ENCODE measurements at places on chromosomes 4 and X.

- peak; percentile 7 for DNase-seq
Measured at GRCh38 chrX:36957425-36958328, 50.5 kb upstream of the FAM47C start.

DNA sequence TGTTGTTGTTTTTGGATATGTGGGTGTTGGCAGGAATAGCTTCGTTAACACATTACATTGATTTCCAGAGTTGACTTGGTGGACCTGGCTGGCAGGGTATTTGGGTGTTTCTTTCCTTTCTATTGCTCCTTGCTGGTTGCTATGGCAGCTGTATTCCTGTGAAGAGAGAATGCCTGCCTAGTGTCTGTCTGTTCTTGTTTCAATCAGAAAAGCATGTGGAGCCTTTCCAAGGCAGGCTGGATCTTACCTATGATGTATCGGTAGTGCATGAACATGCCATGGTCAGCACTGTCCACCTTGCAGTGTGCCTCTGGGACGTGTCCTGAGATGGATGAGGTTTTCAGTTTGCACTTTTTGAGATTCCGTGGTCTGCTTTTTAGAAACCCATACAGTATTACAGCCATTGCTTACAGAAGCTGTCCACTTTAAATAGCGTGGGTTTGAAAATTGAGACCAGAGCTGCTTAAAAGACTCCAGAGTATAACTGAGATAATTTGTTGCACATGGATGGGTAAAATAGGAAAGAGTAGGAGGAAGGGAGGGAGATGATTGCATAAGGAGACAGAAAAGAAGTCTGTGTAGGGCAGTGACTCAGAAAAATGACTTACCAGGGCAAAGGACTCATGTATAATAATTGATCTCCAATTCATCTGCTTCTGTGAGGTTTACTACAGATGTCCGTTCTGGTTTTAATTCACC, 20.0 kb upstream of the AADAT start:
- no peak for DNase-seq

- DNase-seq, result no peak
Measured at GRCh38 chr4:182354867-182355266, 111.7 kb downstream of the TENM3 start.

- no peak for DNase-seq
Measured at GRCh38 chrX:72021975-72022374, 109.7 kb downstream of the RTL5 start.

DNA sequence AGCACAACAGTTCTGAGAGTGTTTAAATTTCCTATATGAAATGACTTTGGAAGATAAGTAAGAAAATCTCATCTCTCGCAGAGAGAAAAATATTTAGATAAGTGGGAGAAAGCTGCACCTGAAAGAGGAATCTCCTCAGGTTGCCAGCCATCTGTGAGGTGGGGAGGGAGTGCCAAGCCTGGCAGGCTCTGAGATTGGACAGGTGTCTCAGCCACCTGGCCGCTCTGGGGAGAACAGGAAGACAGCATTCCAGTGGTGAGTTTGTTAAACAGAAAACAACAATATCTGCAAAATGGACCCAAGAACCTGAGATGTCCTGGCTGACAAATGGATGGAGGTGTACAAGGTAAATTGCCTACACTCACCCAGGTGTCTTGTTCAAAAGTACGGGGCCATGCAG, 31.3 kb downstream of the EMCN start:
- DNase-seq, result no peak

DNA sequence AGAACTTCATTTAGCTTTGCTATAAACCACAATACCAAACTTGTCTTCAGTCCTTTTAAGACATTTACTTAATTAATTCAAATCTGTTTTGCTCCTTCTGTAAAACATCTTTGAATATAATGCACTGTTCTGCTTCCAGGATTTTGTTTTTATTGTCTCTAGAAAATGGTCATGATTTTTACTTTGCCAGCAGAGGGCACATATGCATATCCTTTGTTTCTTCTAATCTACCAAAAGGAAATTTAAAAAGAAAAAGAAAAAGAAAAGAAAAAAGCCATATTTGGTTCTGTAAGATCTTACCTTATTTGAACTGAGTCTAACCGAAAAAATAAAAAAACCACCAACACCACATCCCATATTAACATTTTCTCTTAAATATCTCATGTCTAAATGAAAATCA, 101.9 kb upstream of the CCSER1 start:
- no peak for DNase-seq

GRCh38 chr4:106353786-106354185, 14.8 kb downstream of the GIMD1 start:
- DNase-seq, result no peak

Measured in NCI-H146 (cell line).